Hematopoietic multipotent progenitor cell treated with erythropoietin and hydrocortisone succinate and interleukin-3 and kit ligand, for 8 days (in vitro differentiated cells): ENCODE measurements at places on chromosomes 3 and 15.

- no peak for DNase-seq
These were observed 28.3 kb upstream of the AP4E1 start for GRCh38 chr15:50880206-50880605.

GRCh38 chr3:20698896-20699295 lies 512.9 kb upstream of the SGO1 start:
- DNase-seq, result no peak

DNA sequence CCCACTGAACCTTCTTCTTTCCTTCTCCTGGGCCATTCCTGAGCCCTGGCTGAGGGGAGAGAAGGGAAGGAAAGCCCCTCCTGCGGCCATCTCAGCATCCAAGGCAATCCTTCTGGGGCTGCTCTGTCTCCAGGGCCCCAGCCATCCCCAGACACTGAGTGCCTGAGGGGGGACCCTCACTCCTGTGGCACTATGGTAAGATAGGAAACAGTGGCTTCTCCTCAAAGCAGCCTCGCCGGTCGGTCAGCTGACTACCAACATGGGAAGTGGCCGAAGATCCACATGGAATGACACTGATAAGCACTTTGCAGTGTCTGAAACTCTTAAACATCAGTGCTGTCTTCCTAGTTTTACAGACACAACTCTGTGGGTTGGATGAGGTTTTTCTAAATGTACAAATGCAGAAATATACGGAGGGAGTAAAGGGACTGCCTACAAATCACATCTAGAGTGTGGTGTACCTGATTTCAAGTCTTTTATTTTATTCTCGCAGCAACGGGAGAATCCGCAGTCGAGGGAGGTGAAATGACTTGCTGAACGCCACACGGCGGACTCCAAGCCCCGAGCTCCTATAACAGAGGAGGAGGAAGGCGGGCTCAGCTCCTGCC lies 973 bp upstream of the ITPKA start:
- no peak for DNase-seq

GRCh38 chr15:72859017-72859756 lies 75.6 kb upstream of the ADPGK start:
- DNase-seq, result no peak
